ENCODE measurements at places on chromosomes 3 and 15.

DNA sequence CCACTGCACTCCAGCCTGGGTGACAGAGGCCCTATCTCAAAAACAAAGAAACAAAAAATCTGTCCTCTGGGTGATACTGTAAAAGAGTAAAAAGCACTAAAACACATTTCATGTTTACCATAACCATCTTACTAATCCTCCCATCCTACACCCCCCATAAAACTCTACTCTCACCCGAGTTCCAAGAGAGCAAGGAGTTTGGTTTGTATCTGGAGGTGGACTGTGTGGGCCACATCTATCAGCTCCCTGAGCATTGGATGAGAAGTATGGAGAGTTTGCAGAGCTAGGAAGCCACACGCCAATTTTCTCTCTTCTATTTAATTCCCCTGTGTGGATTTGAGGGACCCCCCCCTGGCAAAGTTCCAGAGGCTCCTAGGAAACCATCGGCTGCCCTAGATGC, 80.0 kb downstream of the ATP10A start:
- DNase-seq = no peak

GRCh38 chr3:45529697-45530096, 64.9 kb upstream of the LIMD1 start:
- DNase-seq = no peak

DNA sequence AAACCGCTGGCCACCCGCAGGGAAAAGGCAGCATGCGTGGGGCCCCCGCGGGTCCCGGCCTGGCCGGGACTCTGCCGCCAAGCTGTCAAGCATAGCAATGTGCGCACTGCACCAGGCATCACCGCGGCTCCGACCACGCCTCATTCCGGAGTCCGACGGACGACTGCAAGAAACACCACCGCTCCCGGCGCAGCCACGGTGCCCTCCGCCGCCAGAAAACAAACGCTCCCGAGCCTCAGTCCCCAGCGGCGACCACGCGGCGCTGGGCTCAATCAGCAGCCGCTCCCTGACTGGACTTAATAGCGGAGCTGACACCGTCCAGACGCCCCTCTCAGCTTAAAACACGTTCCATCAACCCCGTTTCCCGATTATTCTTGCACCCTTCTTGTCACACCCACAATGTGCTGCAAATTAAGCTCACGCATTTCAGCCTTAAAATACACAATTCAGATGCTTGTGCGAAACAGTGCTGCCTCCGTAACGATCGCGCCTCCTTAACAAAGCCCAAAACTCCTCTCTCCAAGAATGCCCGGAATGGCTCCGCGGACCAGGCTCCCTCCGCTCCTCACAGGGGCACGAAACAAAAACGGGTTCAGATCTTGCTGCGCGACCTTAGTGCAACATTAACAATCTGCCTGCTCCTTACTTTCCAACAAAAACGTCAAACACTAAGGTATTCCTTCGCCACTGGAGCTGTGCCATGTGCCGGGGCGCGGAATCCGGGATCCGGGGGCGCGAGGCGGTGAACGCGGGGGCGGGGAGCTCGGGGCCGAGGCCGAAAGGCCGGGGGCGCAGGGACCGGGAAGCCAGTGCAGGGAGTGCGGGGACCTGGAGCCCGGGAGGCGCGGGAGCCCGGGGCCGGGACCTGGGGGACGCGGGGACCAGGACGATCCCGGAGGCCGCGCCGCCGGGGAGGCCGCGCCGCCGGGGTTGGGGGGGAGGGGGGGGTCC, 655 bp downstream of the CYFIP1 start:
- no peak for DNase-seq

- no peak for DNase-seq
Measured at GRCh38 chr3:189907803-189908202, 212.9 kb downstream of the P3H2 start.

GRCh38 chr3:141337523-141337854, 30.8 kb upstream of the ZBTB38 start:
- DNase-seq = no peak

GRCh38 chr3:102736288-102736974, 301.6 kb downstream of the ZPLD1 start:
- DNase-seq = no peak

DNA sequence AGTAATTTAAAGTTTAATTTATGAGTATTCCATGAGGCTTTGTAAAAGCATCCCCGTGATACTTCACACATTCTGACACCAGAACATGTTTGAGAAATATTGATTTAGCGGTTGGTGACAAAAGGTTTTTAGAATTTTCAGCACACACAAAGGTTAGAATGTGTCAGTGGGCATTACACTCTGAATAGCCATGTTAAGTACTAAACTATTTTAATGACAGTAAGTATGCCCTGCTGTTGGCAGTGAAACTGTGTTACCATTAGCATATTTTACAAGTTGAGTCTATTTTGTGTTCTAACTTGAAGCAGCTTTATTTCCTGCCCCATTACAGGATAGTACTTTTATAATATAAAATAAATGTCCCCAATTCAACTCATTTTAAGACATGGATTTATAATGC, 66.5 kb downstream of the ADAMTSL3 start:
- DNase-seq = no peak

- DNase-seq = no peak
Measured at GRCh38 chr3:156160647-156161046, 40.3 kb downstream of the KCNAB1 start.

- no peak for DNase-seq
Measured at GRCh38 chr15:70508561-70509281, 254.6 kb downstream of the UACA start.

DNA sequence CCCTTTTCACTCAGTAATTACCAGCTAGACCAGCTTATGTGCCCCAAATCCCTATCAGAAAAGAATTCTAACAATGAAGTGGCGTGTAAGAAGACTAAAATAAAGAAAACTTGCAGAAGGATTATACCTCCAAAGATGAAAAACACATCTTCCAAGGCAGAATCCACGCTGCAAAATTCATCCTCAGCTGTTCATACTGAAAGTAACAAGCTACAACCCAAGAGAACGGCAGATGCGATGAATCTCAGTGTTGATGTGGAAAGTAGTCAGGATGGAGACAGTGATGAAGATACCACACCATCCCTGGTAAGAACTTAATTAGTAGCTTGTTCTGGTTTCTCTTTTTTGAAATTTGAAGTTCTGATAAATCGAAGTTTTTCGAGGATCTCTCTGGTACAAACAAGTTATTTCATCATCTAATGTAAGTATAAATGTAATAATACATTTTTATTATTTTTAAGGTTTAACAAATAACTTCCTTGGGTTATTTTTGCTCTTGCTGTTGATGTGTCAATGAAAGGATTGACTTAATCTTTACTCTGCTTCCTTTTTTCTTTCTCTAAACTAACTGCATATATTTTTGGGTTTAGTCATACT, 1.4 kb downstream of the WDR76 start:
- no peak for DNase-seq

GRCh38 chr3:58298190-58298589, 7.9 kb upstream of the RPP14 start:
- no peak for DNase-seq

DNA sequence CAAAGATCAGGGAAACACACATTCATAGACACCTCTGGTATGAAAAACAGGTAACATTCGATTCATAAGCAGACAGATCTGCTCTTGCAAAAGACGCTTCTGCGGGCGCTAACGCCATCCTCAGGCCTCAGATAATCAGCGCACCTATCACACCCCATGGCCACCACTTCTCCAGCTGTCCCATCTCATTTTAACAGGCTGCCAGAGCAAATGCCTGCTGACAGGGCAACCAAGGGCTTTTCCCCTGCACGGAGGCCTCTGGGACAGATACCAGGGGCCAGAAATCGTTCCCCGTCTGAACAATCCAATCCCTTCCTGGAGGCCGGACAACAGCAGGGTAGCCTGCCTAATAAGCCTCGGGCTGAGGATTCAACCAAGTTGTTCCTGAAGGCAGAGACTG, 15.2 kb downstream of the ABCC5 start:
- no peak for DNase-seq

DNA sequence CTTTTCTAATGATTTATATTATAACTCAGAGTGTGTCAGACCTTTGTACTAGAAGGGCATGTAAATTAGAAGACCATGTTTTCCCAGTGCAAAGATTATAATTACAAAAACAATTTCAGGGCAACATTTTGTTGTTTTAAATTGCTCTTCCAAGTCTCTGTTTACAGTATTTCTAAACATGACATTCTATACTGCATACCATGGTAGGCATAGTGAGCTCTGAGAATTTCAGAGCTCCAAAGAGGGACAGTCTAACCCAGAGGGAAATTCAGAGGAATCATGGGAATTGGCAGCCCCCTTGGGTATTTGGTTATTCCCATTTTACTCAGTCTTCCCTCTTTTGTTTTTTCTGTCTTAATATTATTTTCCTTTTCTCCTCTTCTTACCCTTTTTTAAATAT, 361.5 kb upstream of the SEMA6D start:
- no peak for DNase-seq

DNA sequence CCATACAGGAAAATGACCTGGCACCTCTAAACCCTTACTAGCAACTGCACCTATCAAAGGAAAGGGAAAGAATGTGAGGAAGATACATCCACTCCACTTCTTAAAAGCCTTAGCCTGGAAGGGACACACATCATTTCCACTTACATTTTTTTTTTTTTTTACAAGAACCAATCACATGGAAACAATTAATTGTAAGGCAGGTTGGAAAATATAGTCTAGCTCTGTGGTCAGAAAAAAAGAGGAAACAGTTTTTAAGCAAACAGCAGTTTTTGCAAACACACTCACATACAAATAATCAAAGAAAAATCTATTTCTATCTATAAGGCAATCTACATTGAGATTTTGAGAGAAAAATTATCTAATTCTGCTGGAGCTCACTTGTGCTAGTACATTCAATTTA, 98.9 kb upstream of the SPRED1 start:
- DNase-seq = no peak

DNA sequence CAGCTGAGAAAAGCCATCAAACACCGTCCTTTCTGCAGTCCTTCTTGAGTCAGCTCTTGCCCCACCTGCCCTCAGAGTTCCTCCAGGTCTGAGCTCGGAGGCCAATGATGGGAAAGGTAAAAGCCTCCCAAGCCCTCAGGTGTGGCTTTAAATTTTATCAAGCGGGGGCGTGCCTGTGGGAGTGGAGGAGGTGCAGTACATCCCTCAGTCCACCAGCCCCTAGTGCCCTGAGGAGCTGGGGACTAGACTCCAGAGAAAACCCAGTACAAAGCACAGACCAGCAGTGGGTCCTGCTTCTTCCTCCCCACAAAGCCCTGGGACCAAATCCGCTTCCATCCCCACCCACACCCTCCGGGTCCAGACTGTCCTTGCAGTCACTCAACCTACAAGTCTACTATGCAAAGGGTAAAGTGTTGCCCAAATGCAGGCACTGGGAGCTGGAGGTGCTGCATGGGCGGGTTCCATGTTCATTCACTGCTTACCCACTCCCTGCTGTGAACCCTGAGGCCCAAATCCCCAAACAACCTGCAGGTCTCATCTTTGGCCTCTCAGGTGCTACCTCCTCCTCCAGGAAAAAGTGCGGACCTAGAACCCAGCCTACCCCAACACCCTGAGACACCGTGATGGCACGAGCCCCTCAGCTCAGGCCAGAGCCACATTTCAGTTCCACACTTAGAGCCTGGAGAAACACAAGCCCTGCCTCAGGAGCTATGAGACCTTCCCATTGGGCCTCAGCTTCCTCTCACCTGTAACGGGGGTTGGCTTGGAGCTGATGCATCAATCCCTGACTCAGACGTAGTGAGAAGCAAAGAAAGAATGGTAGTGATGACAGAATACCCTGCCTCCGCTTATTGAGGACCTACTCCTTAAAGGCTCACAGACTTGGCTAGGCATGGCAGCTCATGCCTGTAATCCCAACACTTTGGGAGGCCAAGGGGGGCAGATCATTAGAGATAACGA, 2.4 kb downstream of the PFKFB4 start:
- DNase-seq = no peak

DNA sequence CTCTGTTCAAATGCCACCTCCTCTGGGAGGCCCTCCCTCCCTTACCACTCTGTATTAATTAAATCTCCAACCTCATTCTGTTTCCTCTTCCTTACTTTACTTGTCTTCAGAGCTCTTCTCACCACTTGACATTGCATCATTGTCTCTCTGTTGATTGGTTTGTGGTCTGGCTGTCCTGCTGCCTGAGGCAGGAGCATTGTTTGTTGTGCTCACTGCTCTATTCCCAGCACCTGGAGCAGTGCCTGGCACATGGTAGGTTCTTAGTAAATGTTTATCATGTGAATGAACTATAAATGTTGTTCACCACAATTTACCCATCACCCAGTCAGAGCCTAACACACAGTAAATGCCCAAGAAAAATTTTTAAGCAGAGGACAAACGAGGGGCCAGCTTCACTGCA, 6.7 kb upstream of the BFSP2 start:
- DNase-seq = no peak

GRCh38 chr15:49889536-49889935, 229.5 kb downstream of the ATP8B4 start:
- DNase-seq = no peak

DNA sequence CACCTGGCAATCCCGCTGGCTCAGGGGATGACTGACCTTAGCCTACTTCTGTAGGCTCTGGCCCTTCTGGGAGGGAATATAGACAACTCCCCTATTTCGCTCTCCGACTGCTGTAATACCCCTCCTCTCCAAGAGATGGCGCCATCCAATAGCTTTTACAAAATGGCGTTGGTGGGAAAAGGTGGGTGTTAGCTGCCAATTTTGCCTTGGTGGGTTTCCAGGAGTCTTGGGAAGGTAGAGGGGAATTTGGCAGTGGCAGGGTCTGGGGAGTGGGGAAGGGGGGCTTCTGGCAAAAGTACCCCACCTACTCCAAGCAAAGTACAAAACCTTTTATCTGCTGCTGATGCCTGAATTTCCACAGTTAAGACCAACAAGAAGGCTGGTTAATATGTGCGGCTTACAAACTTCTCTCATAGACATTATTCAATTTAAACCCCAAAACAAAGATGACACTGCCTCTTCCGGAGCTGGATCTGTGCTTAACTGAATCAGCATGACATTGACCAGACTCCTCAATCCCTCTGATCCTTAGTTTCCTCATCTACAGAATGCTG, 62.1 kb downstream of the RASGRF1 start:
- DNase-seq = no peak

DNA sequence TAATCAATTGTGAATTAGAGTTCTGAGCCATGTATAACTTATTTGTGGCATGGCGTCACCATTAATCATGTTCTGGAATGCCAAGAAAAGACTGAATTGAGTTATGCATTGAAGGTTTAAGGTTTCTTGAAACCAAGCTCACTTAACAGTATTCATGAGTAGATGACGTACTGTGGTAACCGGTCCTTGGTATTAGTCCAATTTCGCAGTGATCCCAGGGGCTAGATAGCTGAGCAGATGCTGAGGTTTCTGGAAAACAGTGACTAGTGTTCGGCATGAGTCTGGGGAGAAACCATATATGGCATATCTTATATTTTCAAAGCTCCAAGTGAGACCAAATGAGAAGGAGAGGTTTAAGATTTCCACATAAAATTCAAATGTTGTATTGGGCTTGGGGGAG, 218.3 kb upstream of the LYSMD4 start:
- no peak for DNase-seq

GRCh38 chr15:64731805-64732151, 43.6 kb downstream of the RBPMS2 start:
- DNase-seq = no peak

DNA sequence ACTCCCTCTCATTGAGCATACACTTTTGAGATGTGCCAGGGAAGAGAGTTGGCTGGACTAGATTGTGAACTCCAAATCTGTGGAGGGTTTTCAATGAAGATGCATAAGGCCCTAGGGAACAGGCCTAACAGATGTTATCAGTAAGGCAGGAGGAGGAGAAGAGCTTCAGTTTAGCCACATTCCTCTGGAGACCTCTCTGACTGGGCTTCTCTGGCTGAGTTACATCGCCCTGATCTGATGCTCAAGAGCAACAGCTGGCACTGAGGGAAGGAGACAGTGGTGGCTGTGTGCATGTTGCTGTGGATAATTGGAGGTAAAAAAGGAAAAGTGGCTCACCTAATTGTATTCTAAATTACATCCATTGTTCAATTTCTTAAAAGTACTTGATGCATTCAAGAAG, 206.4 kb upstream of the CFAP20DC start:
- no peak for DNase-seq

All from activated CD4-positive, alpha-beta T cell treated with anti-CD3 and anti-CD28 coated beads for 1 hour (primary cell).